ENCODE measurements at places on chromosomes 6 and 20. TPM values are rescaled to one million over a fixed set of nuclear protein-coding genes. Genes with fewer than 3 reads are reported as not detected.
A peak's percentile ranks its signal among the peaks of the same experiment; 100 is the strongest.

DNA sequence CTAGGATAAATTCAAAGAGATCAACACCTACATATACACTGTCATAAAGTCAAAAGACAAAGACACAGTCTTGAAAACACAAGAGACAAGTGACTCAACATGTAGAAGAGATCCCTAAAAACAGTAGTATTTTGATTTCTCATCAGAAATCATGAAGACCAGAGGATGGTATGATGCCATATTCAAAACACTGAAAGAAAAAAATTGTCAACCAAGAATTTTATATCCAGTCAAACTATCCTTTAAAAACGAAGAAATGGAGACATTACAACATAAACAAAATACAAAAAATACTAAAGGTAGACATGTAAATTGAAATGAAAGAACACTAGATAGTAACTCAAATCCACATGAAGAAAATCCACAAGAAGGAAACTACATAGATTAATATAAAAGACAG is 27.3 kb upstream of the HBS1L start:
- no peak for DNase-seq

GRCh38 chr6:152981989-152982903 is 595 bp downstream of the FBXO5 start:
- DNase-seq = no peak

- no peak for DNase-seq
Measured at GRCh38 chr20:57842720-57843119, 132.9 kb upstream of the PMEPA1 start.

DNA sequence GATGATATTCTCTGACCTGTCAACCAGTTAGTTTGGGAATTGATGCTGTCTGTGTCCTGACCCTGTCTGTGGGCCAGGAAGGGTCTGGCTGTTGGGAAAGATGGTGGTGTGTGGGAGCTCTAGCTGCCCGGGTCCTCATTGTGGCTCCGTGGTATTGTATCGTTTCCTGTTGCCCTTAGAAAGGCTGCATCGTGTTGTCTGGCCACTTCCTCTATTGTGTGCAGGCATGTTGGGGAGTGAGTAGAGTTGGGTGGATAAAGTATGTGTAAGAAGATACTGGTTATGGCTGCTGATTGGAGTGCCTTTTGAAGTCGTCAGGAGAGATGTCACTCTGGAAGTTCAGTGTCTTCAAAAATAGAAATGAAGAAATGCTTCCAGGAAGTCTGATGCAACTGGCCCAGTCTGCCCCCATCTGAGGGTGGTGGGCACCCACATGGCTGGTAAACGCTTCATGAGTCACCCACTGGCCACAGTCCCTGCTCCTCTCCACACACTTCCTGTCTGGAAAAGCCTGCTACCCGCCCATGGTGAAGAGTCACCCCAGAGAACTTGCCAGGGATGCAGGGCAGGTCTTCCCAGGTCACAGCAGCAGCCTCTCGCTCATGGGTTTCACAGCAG is 27.9 kb downstream of the PPARD start:
- DNase-seq = peak; percentile 42

PRICKLE4 gene
- total RNA-seq = 2.9 TPM
